ENCODE measurements at places on chromosomes 5 and 9.
A peak's percentile ranks its signal among the peaks of the same experiment; 100 is the strongest.

DNA sequence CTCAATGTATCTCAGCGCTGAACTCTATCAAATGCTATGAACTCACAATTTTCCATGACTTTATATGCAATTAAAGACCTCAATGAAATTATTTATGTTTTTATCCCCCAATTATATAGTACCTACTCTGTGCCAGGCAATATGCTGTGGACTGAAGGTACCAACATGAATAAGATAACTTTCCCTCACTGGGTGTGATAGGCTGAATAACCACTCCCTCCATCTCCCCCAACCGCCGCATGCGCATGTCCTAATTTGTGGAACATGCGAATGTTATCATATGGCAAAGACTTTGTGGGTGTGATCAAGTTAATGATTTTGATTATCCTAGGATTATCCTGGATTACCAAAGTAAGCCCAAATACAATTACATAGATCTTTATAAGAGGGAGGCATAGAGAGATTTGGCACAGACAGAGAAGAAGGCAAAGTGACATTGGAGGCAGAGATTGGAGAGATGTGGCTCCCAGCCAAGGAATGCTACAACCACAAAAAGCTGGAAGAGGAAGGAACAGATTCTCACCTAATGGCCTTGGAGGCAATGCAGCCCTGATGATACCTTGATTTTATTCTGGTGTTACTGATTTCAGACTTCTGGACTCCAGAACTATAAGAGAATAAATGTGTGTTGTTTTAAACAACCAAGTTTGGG lies 149.1 kb upstream of the VCAN start:
- no peak for DNase-seq

DNA sequence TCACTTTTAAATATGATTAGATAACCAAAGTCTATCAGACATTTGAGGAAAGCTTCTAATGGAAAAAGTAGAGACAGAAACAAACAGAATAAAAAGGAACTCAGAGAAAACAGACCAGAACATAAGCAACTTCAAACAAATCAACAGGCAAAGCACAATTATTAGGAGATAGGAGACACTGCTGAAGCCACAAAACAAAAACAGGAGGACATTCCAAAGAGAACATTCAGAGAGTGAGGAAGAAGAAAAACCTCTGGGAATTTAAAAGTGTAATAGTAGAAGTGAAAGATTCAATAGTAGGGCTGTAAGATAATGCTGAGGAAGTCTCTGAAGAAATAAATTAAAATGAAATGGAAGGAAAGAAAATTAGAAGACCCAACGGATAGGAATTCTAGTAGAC lies 83.2 kb upstream of the TBCA start:
- no peak for DNase-seq

- no peak for DNase-seq
These were observed 360.1 kb downstream of the KDM4C start for GRCh38 chr9:7117676-7118561.

GRCh38 chr5:107476783-107477182 lies 194.0 kb downstream of the EFNA5 start:
- DNase-seq: peak; percentile 79

DNA sequence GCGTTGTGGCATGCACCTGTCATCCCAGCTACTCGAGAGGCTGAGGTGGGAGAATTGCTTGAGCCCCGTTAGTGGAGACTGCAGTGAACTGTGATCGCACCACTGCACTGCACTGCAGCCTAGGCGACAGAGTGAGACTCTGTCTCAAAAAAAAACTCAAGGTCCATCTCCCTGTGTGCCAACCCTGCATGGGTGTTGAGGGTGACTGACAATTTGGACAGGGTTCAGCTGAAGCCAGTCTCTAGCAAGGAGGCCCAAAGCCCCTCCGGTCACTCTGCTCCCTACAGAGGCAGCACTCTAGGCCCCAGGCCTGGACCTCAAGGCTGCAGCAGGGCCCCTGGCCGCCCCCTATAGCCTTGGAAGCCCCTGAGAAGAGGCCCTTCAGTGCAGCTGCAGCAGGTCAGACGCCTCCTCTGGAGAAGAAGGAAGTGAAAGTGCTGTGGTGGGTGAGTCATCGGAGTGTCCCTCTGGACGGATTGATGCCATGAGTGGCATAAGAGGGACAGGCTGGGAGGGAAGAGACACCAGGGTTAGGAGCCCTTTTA lies 39.2 kb upstream of the NEK6 start:
- DNase-seq: peak; percentile 31

GRCh38 chr9:123482295-123482968 lies 126.4 kb downstream of the CRB2 start:
- DNase-seq: no peak

DNA sequence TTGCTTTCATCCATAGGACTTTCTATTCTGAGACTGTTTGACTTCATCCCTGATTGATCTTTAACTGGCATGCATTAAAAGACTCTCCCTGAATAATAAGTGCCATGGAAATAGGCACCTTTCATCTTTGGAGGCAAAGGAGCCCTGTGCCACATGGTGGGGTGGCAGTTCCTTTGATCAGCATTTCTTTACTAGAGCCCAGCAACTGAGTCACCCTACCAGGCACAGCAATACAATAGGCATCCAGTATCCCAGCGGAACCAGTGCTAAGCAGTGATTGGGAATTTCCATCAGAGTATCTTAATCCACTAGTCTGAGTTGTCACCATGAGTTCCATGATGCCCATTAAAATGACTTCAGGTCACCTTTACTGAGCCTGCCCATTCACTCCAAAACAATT lies 476.1 kb upstream of the MPDZ start:
- no peak for DNase-seq

- no peak for DNase-seq
These were observed 212.0 kb downstream of the RAB3C start for GRCh38 chr5:58794875-58795274.

DNA sequence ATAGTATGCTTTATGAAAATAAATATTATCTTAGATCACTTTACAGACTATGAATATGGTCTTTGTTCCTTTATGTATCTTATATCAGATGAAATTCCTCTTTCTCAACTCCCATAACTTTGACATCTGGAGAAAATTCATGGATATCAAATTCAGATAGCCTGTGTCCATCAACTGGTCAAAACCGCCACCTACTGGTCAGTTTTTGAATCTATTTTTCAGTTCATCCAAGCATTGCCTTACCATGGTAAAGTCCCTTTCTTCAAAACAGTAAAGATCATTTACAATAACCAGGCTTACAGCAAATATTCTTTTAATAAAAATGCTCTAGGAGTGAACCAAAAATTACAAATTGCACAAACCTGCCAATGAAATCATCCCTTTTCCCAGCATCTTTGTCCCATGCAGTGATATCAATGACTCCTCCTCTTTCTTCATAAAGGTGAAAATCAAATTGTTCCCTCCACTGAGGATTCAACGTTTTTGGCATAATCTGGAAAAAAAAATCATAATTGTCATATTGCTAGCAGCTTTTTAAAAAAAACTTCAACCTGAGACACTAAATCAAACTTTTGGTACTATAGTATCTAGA lies 290.5 kb downstream of the SLF1 start:
- peak; percentile 5 for DNase-seq

- no peak for DNase-seq
These were observed 19.3 kb downstream of the RFK start for GRCh38 chr9:76374783-76375559.

DNA sequence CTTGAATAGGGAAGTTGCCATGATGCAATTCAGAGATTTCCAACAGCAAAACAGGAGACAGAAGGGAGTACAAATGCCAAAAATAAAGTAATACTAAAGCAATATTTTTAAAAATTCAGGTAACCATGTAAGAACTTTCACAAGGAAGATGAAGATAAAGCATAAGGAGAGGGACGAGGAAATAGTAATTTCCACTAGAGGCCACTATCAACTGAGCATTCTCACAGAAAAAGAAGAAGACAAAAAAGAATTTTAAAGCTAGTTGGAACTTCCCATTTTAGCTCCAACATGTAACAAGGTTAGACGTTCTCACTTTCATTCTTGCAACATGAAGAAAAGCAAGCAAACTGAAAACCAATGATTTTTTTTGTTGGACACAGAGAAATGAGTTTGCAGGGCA lies 779.9 kb upstream of the CDH6 start:
- DNase-seq: no peak

- DNase-seq: no peak
These were observed 35.1 kb downstream of the ROR2 start for GRCh38 chr9:91914937-91915336.

DNA sequence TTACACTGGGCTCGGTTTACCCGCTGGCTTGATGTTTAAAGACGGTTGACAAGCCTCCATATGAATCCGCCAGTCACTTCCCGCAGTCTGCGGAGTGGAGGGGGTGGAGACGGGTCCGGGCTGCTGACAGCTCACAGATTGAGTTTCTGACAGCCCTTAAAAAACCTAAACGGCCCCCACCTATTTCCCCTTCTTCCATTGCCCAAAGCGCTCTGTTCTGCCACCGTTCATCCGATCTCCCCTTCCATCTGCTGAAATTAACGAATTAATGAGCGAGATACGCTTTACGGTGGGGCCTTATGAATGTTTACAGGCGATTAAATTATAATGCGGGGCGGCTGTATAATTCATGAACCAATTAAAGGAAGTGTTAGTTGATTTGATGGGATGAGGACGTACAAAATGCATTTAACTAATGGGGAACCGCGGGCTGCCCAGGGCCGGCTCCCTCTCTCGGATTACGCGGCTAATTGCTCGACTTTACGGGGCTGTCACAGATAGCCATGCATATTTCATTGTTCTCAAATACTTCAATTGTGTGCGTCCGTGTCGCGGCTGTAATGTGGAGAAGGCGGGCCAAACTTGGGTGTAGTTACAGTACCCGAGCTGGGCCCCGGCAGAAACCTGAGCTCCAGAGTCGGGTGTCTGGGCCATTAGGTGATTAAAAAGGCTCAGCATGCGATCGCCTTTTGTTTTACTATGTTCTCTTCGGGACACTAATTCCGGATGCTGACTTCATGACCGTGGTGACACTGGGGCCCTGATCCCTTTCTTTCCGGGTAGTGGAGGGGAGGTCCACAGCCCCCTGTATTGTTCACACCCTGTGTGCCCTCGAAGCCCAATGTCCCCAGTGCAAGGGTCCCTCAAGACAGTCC lies 74.9 kb downstream of the GTF3C4 start:
- DNase-seq: no peak

- no peak for DNase-seq
These were observed 154.2 kb downstream of the TMC1 start for GRCh38 chr9:72675586-72675985.

GRCh38 chr9:68970151-68970550 lies 43.8 kb downstream of the PRKACG start:
- DNase-seq: no peak

DNA sequence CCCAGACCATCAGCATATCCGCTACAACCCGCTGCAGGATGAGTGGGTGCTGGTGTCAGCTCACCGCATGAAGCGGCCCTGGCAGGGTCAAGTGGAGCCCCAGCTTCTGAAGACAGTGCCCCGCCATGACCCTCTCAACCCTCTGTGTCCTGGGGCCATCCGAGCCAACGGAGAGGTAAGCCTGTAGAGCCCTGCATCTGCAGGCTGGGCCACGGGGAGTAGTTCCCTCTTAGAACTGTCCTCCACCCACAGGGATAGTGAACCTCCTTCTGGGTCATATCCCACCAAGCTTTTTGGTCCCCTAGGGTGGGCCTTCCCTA lies 569 bp downstream of the GALT start:
- no peak for DNase-seq

DNA sequence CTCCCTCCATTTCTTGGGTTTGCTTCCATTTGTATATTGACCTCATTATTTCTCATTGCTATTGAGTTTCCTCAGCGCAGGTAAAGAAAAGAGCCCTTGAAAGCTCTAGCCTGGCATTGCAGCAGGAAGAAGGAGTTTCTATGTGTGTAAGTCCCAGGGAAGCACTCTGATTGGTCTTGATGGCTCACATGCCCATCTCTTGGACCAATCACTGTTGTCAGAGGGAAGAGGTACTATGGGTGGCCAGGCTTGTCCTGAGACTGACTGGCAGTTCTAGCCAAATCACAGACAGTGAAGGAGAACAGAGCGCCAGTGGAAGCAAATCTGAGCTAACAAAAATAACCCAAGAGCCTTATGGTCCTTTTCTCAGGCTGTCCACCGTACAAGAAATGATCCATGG lies 219.0 kb downstream of the PAX5 start:
- DNase-seq: no peak

- no peak for DNase-seq
These were observed 305.8 kb downstream of the PDE4D start for GRCh38 chr5:59587489-59588337.

GRCh38 chr9:22107202-22108045 lies 98.3 kb upstream of the CDKN2B start:
- no peak for DNase-seq

DNA sequence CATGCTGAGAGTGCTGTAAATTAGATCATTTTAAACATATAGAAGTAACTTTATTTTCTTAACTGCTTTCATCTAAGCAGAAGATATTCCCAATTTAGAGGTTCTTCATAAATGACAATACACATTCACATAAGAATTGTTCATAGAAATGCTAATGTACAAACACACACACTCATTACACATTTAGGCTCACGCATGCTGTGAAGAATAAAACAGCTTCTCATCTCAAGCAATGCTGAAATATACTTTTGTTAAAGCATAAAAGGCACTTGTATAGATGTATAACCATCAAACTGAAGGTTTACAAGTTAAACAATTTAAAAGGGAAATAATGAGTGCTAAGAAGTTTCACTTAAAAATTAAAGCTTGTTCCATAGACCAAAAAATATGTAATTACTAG lies 18.1 kb upstream of the FTMT start:
- no peak for DNase-seq

GRCh38 chr9:98136489-98136888 lies 17.5 kb upstream of the TRIM14 start:
- no peak for DNase-seq

Measured in CD4-positive, alpha-beta T cell treated with Interleukin-4 for 1 hour (primary cell).